Thoracic aorta endothelial cell (primary cell): ENCODE measurements at places on chromosomes 16 and 17. TPM values are rescaled to one million over a fixed set of nuclear protein-coding genes. Genes with fewer than 3 reads are reported as not detected.

The C17orf67 gene
- 1.6 TPM in 2 replicates for total RNA-seq

The SLC6A2 gene
- not detected in 2 replicates for total RNA-seq

The SKAP1 gene
- total RNA-seq: 0.36 TPM in 1 of 2 replicates, not detected in the other

The TNS4 gene
- total RNA-seq: not detected in 2 replicates

The SBK1 gene
- total RNA-seq: 0.07 and 0.27 TPM in 2 replicates

The CX3CL1 gene
- 0.27 and 1.7 TPM in 2 replicates for total RNA-seq

The EVI2B gene
- total RNA-seq: 2.0 and 2.5 TPM in 2 replicates

The GP1BA gene
- total RNA-seq: not detected in 2 replicates

The CD300LG gene
- total RNA-seq: not detected in 2 replicates

The MSLN gene
- not detected in 2 replicates for total RNA-seq

The CPNE7 gene
- 9.3 and 9.5 TPM in 2 replicates for total RNA-seq

The GRIN2A gene
- total RNA-seq: not detected in 2 replicates

The IL17C gene
- not detected in 2 replicates for total RNA-seq

The SPEM1 gene
- not detected in 2 replicates for total RNA-seq

The GNAO1 gene
- total RNA-seq: under 0.01 TPM in 1 of 2 replicates, not detected in the other

The RTN4RL1 gene
- under 0.01 TPM in 2 replicates for total RNA-seq

The TBL3 gene
- 48.4 and 49.1 TPM in 2 replicates for total RNA-seq

The ABCA9 gene
- 3.3 and 13.4 TPM in 2 replicates for total RNA-seq

The CA5A gene
- total RNA-seq: not detected in 2 replicates

The ACE gene
- 29.1 and 41.6 TPM in 2 replicates for total RNA-seq

The TEX19 gene
- total RNA-seq: 0.07 TPM in 1 of 2 replicates, not detected in the other

The CLDN6 gene
- not detected in 2 replicates for total RNA-seq

The QRICH2 gene
- total RNA-seq: 2.6 and 2.7 TPM in 2 replicates
